NCI-H446 treated with DMSO at 0.1 percent for 48 hours (cell line): ENCODE measurements at places on chromosomes 2 and 18.

DNA sequence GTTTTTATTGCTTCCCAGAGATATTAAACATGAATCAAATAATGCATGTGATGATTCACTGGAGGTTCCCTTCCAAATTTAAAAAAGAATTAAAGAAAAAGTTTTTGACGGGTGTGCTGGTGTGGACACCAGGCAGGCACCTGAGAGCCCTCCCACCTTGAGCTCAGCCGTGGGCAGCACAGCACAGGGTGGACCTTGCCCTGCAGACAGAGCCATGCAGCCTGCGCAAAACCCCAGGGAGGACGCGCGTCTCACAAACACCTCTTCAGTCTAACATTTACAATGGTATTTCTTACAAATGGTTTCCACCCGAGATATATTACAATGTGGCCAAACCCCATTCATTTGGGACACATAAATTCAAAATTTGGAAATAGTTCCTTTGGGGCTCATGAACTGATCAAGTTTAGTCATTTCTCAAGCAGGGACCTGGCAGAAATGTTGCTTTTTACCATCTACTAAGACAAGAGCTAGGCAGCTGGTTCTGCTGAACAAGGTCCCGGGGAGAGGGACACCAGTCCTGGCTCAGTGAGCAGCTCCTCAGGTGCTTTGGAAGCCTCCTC is 45.4 kb downstream of the ODC1 start:
- DNase-seq, result no peak

- DNase-seq, result no peak
These were observed 29.0 kb downstream of the PSME4 start for GRCh38 chr2:53941749-53942148.

DNA sequence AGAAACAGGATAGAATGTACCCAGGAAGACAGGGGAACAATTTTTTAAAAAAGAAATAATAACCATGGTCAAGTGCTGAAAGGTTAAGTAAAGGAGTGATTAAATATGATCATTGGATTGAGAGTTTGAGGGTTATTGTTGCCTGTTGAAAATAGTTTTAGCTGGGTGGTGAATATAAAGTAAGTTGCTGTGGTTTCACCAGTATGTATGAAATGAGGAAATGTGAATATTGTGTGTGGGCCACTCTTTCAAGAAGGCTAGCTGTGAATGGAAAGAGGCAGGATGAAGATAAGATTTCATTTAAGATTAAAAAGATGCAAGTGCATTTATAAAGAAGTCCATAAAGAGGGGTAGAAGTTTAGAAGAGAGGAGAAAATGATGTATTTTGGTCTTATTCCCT is 53.8 kb downstream of the GULP1 start:
- no peak for DNase-seq

DNA sequence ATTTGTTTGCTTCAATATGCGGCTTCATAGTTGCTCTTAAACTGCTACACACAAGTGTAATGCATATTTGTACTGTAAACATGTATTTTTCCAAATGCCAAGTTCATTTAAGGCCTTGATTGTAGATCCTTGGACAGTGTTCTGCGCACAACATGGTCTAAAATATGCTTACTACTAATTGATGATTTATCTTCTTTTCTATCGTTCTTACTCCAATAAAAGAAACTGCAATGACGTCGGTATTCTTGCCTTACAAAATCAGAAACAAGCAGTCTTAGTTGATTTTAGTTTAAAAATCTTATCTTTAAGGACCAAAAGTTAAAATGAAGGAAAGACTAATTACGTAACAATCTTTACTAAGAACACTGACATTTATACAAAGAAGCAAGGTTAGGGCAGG is 224.3 kb upstream of the SMAD7 start:
- DNase-seq, result no peak

DNA sequence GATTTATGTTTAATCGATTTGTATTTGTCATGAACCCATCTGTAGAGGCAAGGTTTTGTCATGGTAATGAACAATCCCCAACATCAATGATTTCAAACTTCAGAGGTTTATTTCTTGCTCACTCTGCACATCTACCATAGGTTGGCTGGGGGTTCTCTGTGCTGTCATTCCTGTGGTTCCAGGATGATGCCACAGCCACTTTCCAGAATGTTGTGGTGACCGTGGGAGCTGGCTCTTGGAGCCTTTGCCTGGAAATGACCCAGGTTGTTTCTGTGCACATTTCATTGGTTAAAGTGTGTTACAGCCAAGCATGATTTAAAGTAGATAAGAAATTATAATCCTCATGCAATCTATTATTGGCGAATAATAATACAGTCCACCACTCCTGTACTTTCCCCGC is 28.2 kb upstream of the EPAS1 start:
- no peak for DNase-seq

GRCh38 chr18:48079885-48080284 is 149.4 kb upstream of the SMAD2 start:
- no peak for DNase-seq

DNA sequence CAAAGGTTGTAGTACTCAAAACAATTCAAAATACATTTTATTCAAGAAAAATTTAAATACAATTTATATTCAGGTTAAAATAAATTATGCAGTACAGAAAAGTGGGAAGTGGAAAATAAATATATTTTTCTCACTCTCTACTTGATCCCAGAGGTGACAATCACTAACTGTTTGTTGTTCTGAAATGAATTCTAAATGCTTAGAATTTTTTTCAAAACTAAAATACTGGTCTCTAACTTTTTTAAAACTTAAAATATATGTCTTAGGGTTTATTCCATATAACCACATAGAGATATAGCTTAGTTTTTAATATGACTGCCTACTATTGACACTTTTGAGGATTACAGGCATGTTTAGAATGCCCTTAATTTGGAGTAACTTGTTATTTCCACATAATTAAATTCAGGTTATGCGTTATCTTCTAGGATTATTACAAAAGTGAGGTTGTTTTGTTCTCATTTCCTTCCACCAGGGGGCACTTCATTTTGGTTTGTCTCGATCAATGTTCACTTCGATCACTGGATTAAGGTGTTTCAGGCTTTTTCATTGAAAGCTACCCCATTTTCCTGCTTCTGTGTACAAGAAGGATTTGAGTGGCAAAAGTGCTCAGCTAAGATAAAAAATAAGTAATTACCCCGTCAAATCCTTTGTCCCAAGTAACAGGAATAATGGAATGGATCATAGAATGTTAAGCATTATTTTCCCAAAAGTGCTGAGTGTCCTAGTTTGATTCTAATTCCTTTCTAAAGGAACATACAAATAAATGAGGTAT is 27.1 kb upstream of the TFPI start:
- DNase-seq, result peak; percentile 32

DNA sequence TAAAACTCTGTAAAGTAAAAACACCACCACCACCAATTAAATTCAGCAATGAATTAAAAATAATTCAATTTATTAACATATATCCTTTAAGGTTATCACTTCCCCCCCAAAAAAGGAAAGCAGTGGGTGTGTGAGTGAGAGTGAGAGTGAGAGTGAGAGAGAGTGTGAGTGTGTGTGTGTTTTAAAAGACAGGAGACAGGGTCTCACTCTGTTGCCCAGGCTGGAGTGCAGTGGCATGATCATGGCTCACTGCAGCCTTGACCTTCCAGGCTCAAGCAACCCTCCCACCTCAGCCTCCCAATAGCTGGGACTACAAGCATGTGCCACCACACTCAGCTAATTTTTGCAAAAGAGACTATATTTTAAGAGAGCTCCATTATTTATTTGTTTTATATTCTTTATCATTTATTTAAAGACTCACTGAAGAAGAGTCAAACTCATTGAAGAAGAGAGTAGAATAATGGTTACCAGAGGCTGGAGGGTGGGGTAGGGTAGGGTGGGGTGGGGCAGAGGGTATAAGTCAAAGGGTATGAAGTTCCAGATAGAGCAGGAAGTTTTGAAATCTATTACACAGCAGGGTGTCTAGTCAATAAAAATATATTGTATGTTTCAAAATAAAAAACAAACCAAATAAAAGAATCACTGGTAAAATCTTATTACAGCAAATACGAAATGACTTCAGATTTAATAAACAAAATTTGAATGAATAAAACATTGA is 121.6 kb downstream of the C2orf74 start:
- DNase-seq, result no peak

GRCh38 chr18:71846716-71847115 is 697.4 kb downstream of the CBLN2 start:
- DNase-seq, result no peak

DNA sequence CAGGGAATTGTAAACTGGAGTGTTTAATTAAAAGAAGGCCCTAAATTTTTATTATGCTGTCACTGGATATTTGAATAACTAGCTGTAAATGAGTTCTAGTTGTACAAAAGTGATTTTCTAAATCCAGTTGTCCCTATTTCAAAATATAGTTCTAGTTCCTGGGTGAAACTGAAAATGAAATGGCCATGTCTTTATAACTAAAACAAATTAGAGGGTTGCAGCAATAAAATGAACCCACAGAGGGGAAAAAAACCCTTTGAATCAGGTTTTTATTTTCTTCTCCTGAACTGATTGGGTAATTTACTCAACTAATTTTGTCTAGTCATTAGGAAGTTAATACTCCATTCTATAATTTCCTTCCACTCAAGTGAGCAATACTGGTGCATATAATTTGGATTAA is 55.6 kb upstream of the MAP4K3 start:
- no peak for DNase-seq

- no peak for DNase-seq
These were observed 33.6 kb upstream of the RND3 start for GRCh38 chr2:150520887-150521664.

DNA sequence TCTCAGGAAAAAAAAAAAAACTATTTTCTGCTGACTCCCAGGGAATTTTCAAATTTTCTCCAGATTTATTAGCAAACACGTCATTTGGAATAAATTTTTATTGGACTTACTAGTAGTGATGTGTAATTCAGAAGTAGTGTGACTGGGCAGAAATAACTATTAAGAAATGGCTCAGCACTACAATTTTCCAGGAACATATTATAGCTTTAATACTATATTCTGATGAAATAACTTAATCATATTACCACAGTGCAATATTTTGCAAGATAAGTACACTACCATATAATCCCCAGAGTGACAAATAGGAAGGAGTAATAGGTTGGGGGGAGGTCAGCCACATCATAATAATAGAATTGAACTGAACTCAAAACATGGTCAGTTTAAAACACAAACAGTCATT is 19.7 kb upstream of the TNFAIP6 start:
- no peak for DNase-seq

GRCh38 chr18:73318739-73319479 is 451.1 kb upstream of the NETO1 start:
- peak; percentile 49 for DNase-seq

GRCh38 chr2:216090369-216090786 is 8.7 kb downstream of the TMEM169 start:
- DNase-seq, result no peak

- DNase-seq, result no peak
These were observed 90.9 kb upstream of the ID2 start for GRCh38 chr2:8590938-8591337.

GRCh38 chr2:174771631-174772471 is 7.6 kb upstream of the CHRNA1 start:
- DNase-seq, result no peak

- no peak for DNase-seq
These were observed 45.1 kb downstream of the CDH19 start for GRCh38 chr18:66558773-66559172.

DNA sequence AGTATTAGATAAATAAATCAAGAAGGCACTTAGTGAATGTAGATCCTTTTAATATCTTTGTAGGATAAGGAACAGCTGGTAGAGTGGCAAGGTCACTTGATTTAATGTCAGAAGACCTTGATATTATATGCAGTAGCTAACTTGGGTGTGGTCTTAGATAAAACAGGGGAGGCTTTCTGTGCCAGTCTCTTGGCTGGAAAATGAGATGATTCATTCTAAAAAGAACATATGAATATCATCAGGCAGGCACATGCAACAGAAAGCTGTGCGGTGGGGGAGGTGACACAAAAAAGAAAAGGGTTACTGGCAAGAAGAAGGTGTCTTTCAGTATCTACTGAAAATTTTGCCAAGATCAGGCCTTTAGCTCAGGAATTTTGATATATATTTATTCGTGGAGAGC is 931.7 kb upstream of the CELF4 start:
- DNase-seq, result peak; percentile 6

GRCh38 chr2:11530864-11531465 is 2.9 kb upstream of the GREB1 start:
- DNase-seq, result no peak

DNA sequence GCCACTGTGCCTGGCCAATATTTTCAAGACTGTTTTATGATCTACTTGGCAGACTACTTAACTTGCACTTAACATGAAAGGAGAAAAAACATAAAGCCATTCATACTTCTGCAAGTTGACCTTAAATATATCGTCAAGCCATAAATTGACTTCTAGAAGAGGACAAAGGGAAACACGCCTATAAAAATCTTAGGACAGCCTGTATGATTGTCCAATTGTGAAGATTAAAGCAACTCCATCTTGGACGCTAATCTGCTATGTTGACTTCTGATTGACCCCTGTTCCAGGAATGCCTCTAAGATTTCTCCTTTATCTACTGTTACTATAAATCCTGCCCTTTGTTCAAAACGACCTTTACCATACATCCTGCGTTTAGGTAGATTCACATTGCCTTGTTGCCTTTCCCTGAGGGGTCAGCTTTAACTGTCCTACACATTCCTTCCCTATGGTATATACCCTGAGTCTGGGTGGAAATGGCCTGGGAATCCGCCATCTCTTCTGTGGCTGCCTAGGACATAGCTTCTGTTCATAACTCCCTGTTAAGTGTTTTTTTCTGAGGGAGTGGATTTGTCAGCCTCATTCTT is 40.2 kb upstream of the SLC35F5 start:
- no peak for DNase-seq

GRCh38 chr2:25743132-25743830 is 69.9 kb upstream of the DTNB start:
- no peak for DNase-seq

DNA sequence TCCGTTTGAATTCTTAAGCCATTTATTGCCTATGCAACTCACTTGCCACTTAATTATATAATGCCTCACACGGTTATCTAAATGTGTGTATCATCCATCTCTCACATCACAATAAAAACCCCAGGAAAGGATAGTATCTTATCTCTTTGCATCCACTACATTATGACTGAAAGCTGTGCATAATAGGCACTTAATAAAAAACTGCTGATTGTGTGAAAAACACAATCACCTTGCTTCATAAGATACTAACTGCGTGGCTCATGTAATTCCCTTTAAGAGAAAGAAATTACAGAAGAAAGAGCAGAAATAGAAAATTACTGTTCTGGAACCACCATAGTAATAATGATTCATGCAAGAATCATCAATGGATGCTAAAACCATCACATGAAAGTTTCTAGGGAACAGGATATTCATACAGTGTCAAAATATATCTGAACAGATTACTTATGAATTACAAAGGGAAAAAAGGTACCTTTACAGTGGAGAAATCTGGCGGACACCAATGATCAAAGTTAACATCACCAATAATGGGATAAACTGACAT is 29.3 kb downstream of the CUL3 start:
- DNase-seq, result no peak

DNA sequence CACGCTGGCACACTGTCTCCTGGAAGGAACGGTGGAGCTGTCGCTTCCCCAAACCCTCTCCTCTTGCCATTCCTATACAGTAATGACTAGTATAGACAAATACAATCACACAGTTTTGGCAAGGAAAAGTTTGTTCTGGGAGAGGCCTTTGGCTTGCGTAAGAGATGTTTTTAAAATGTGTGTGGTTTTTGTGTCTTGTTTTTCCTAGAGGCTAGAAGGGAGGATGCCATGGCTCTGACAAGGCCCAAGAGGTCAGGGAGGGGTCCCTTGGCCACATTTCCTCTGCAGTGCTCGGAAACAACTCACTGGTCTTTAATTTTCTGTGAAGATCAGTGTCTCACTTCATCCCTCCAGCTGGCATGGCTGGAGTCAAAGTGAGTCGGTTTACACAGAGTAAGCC is 195.9 kb downstream of the SH3RF3 start:
- DNase-seq, result no peak
